Suppressor macrophage treated with lipopolysaccharide for 4 hours (primary cell): ENCODE measurements at places on chromosomes 11 and 22.

GRCh38 chr22:19152942-19153883 is 3.1 kb upstream of the GSC2 start:
- DNase-seq: no peak

GRCh38 chr22:37983860-37984791 is at the start of gene SOX10:
TSS of gene SOX10 (minus strand) at chr22:37984555. CDS start at chr22:37983784, 771 bp downstream.
- DNase-seq: no peak

GRCh38 chr11:44223238-44223637 is 86.7 kb downstream of the ALX4 start:
- no peak for DNase-seq

- DNase-seq: peak; percentile 96
These were observed 13.4 kb upstream of the P2RY2 start for GRCh38 chr11:73204711-73205121.

DNA sequence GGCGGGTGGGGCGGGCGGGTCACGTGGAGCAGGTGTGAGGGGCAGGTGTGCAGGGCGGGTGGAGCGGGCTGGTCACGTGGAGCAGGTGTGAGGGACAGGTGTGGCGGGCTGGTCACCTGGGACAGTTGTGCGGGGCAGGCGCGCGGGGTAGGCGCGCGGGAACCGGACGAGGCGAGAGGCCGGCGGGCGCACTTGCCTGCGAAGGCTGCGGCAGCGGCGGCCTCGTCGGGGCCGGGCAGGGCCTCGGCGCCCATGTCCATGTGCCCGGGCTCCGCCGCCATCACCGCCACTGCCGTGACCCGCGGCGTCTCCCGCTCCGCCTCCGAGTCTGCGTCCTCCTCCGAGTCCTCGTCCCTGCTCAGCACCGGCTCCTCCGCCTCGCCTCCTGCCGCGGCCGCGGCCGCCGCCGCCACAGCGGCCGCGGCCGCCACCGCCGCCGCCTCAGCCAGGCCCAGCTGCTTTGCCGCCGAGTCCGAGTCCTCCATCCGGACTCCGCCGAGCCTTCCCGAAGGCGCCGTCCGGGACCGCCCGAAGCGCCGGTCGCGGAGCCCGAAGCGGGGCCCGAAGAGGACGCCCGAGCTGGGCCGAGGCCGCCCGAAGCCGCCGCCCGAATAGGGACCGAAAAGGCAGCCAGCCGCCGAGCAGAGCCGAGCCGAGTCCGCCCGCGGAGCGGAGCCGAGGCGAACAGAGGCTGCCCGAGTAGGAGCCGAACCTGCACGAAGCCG is at the start of gene DEAF1:
TSS of gene DEAF1 (minus strand) at position 660 of the 725 bp plus-strand sequence. CDS start at position 485, 175 bp downstream.
- peak; percentile 100 for DNase-seq
